Aorta (tissue), 5 donors: ENCODE measurements at places on chromosomes 7 and 10. TPM values are rescaled to one million over a fixed set of nuclear protein-coding genes. Genes with fewer than 3 reads are reported as not detected.

GRCh38 chr10:24239289-24240040, 30.5 kb downstream of the KIAA1217 start:
- no peak for DNase-seq

GRCh38 chr7:47944536-47945260, 3.6 kb downstream of the PKD1L1 start:
- DNase-seq: no peak

GRCh38 chr7:23533238-23533604, 1.4 kb upstream of the TRA2A start:
- DNase-seq: no peak

DNA sequence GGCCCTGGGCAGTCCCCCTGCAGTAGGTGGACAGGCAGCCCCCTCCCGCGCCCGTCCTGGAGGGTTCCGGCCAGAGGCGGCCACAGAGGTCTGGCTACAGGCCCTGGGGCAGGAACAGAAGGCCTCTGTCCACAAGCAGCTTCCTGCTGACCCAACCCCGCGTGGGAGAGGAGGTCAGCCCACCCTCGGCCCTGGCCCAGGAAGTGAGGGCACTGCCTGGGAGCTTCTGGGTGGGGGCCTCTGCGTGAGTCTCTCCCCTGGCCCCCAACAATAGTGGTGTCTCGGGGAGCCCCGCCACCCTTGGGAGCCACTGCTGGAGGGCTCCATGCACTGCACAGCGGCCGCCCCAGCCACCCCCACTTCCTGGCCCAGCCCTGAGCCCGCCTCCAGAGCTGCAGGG, 4.7 kb downstream of the MICALL2 start:
- DNase-seq: no peak

Gene UCN3
- total RNA-seq: not detected

DNA sequence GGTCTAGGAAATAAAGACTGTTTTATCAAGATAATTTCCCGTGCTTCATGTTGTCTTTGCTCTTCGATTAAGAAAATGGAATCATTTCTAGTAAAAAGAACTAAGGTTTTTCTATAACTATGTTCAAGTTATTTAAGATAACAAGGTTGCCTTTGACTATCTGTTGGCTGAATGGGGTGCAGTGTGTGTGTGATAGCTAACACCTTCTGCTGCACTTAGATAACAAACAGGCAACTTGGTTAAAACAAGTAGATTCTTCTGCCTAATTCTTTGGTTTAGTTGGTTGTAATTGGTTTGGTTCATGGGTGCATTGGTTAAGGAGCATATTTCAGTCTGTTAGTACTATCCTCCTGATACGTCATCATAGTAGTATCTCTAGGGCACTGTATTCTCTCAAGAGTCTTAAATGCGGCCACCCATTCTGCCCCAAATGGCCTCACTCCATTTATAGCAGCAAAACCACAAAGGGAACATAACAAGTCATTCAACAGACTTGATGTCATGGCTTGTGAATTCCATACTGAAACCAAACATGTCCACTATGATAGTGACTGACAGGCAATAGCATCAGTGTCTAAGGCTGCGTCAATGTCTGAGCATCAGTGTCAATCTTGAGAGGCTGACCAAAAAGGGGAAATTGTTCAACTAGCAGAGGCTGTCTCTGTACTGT, 55.7 kb downstream of the CCDC3 start:
- DNase-seq: no peak

DNA sequence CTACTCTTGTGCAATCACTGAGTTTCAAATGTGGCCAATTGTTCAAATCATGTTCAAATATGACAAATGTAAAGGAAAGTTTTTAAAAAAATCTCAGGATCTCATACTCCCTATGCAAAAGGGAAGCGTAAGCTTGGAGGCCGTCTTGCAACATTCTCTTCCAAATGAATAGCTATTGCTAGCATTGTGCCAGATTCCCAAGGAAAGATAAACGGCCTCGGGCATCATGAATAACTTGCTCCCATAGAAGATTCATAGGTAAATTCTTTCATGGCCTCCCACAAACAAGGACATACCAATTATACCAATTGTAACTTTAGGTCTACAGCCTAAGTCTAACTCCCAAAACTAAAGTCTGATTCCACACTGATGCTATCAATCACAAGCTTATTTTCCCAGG, 416.9 kb downstream of the THSD7A start:
- DNase-seq: no peak

Gene TMEM176B
- 34.3 TPM for total RNA-seq

DNA sequence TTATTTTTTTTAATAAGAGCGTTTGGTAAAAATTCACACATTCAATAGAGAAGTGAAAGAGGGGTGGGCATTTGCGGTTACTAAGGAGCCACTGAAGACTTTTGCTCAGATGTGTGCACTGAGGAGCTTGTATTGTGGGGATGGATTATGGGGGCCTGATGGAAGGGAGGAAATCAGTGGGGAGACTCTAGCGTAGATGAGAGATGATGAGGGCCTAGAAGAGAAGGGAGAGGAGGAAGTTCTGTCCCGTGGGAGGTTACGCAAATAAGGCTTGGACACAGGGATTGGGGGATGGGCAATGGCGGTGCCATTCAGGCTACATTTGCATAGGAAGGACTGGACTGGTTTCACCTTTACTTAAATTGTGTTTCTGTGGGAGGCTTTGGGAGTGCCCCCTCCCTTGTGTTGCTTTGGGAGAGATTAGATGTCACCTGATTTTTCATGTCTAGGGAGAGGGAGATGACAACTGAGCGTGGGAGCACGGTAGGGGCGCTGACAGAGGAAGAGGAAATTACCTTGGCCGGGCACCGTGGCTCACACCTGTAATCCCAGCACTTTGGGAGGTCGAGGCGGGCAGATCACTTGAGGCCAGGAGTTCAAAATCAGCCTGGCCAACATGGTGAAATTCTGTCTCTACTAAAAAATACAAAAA, 2.2 kb upstream of the HIP1 start:
- DNase-seq: no peak

Gene GRM3
- not detected for total RNA-seq

GRCh38 chr10:22222236-22223190, 4.7 kb upstream of the EBLN1 start:
- no peak for DNase-seq

- no peak for DNase-seq
Measured at GRCh38 chr10:77925410-77925794, 1.2 kb downstream of the DLG5 start.

Gene FLNC
- total RNA-seq: 245 TPM

- DNase-seq: no peak
Measured at GRCh38 chr10:97532935-97533671, 34.4 kb downstream of the UBTD1 start.

- DNase-seq: no peak
Measured at GRCh38 chr10:99628923-99629624, 8.8 kb upstream of the SLC25A28 start.

GRCh38 chr10:87931836-87932230, 68.4 kb downstream of the PTEN start:
- no peak for DNase-seq

Gene ACBD7
- total RNA-seq: not detected

Gene ADAM12
- total RNA-seq: 9.4 TPM

Gene CALHM2
- 52.8 TPM for total RNA-seq

Gene IL2RA
- 2.4 TPM for total RNA-seq

Gene KCNIP2
- 9.0 TPM for total RNA-seq

GRCh38 chr7:30462179-30462578, 16.4 kb downstream of the NOD1 start:
- DNase-seq: no peak

GRCh38 chr7:23759671-23760391, 49.8 kb downstream of the STK31 start:
- no peak for DNase-seq

GRCh38 chr7:113805976-113806375, 112.8 kb downstream of the PPP1R3A start:
- DNase-seq: no peak

DNA sequence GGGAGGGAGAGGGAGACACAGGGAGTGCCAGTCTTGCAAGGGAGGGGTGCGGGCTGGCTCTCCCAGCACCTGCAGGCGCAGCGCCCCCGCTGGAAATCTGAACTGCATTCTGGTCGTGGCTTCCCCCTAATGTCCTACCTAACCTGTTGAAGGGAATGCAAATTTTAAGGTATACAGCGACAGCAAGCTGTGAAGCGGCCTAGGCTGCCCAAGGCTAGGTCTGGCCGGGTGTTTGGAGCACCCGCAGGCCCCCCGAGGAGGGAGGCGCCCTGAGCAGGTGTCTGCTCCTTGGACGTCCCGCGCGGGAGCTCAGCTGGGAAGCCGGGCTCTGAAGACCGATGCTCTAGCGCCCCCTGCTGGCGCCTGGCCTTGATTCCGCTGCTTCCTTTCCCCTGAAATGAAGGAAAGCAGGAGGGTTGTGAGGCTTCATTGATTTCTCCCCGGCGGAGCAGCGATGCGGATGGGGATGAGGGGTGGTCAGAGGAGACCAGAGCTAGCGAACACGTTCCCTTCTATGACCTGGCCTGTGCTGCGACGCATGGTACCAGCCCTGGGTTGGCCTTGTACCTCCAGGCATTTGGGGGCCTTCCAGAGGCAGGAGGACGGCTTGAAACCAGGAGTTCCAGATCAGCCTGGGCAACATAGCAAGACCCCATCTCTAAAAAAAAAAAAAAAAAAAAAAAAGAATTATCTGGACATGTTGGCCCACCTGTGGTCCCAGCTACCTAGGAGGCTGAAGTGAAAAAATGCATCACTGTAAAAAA, 601.3 kb downstream of the GALNT17 start:
- peak; percentile 96 for DNase-seq

Gene SLC18A3
- not detected for total RNA-seq
